ENCODE measurements at places on chromosomes 2 and 18. TPM values are rescaled to one million over a fixed set of nuclear protein-coding genes. Genes with fewer than 3 reads are reported as not detected.

DNA sequence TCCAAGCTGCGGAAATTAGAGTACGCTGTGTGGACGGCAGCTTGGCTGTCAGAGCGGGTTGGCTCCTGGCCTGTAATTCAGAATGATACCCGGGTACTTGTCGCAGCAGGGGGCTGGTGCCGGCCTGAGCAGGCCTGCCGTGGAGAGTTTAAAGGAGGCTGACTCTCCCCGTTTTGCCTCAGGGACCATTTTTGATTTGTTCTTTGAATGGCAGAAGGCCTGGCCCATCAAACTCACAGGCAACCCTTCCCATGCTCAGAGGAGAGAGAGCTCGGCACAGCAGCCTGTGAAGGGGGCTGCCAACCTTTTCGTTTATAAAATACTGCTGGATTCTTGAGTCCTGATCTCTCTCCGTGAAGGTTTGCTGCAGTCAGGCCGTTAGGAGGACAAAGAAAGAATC is 151.3 kb downstream of the KLHL29 start:
- no peak for DNase-seq

Gene EFR3B
- total RNA-seq, result not detected

Gene NFATC1
- total RNA-seq, result 35.8 TPM

DNA sequence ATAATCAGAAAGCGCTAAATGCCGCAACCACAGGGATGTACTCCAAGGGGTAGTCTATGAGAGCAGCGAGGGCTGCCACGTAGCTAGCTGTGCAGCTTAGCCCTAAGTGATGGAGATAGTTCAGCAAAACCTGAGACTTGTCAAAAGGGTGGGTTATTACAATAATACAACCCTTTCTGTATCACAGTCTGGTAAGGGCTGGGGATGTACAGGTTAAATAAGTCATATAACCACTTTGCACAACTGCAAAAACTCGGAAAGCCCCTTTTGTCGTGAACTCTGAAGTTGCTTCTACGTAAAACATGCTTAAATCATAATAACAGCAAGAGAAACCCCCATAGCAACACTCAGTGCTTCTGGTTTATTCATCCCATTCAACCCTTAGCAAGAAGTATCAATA is 598.8 kb downstream of the SUCLG1 start:
- no peak for DNase-seq

DNA sequence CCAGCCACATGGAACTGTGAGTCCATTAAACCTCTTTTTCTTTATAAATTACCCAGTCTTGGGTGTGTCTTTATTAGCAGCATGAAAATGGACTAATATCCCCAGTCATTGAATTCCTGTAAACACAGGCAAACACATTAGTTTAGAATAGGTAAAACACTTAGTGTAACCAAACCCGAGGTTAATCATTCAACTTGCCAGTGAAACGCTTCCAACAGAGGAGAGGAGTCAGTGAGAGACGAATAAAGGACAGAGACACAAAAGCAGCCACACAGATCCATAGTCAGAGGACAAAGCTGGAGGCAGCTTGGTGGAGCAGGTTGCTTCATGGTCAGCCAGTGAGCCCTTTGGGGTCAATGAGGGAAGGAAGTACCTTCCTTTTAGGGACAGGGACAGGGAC is 348.1 kb downstream of the TGIF1 start:
- no peak for DNase-seq

- no peak for DNase-seq
Observed at GRCh38 chr2:207901829-207902228, 123.5 kb downstream of the PLEKHM3 start.

Gene TEX51
- total RNA-seq, result not detected

- no peak for DNase-seq
Observed at GRCh38 chr2:56291711-56292110, 107.9 kb downstream of the CCDC85A start.

DNA sequence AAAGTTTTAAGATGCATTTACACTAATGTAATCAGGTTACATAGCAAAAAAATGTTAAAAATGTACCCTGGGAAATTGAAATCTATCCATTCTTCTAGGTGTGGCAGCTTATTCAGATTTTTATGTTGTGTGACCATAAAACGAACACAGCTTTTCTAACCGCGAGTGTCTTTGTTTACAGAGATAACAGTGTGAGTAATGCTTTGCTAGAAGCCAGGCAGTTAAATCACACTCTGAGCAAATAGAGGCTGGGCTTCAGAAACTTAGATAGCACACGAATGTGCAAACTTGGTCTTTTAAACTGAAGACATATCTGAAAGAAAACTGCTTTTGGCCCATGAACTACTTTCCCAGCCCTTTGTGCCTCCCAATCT is 116.1 kb downstream of the SPTBN1 start:
- DNase-seq, result no peak

DNA sequence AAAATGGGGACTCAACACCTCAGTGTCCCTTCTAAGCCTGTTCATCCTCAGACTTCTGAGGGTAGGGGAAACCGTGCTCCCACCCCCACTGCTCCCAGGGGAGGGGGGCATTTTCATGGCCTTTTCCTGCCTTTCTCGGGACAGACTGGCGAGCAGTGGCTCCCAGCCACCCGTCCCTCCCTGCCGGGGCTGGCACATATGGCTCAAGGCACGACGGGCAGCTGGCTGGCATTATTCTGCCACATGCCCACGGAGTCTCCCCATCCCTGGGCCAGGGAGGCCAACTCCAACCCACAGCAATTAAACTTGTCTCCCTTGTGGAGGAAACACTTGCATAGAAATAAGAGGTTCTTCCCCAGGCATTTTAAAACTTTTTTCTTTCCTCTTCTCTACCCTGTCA is 148.5 kb upstream of the CBLN2 start:
- DNase-seq, result no peak

DNA sequence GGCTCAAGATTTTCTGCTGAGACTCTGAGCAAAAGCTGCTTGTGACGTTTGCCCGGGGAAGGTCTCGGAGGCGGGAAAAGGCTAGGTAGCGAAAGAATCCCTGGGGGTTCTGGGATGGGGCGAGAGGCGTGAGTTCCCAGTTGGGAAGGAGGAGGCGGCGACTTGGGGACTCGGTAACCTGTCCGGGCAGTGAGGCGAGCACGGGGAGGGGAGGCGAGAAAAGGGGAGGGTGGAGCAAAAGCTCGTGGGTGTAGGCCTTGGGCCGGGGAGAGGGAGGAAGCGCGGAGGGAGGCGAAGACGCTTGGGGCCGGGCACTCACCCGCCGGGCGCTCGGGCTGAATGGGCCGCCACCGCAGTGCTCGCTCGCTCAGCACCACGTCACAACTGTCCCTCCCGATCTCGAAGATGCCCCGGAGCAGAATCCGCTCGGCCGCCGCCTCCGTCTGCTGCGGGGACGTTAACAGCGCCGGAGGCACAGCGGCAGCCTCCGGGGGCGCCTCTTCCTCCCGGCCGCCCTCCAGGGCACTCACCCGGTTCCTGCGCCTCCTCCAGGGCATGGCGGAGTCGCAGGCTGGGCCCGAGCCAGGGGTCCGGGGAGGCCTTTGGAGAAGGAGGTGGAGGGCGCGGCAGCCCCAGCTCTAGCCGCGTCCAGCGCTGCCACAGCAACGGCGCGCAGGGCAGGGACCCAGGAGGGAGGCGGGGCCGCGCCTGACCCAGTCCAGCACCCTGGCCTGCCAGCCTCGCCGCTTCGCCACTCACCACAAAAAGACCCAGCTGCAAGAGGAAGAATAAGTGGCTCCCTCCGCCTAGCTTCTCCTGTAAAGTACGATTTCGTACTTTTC is at the start of gene CERKL:
CERKL (minus strand) TSS at position 656 of the 842 bp plus-strand sequence; CDS start at position 557, 99 bp downstream.
- no peak for DNase-seq

GRCh38 chr18:46470714-46471113 is 186.3 kb downstream of the LOXHD1 start:
- no peak for DNase-seq

Gene TXNDC9
- total RNA-seq, result 22.2 TPM

GRCh38 chr2:45339253-45339652 is 271.8 kb downstream of the SRBD1 start:
- DNase-seq, result no peak

- no peak for DNase-seq
Observed at GRCh38 chr2:241645056-241645914, 7.8 kb downstream of the ATG4B start.

Gene ACVR1C
- total RNA-seq, result 0.45 TPM

GRCh38 chr2:184938221-184938985 is 340.1 kb downstream of the ZNF804A start:
- DNase-seq, result no peak

GRCh38 chr18:74139888-74140287 is 7.7 kb downstream of the FBXO15 start:
- DNase-seq, result no peak
